ENCODE measurements at places on chromosomes 12 and 14.

DNA sequence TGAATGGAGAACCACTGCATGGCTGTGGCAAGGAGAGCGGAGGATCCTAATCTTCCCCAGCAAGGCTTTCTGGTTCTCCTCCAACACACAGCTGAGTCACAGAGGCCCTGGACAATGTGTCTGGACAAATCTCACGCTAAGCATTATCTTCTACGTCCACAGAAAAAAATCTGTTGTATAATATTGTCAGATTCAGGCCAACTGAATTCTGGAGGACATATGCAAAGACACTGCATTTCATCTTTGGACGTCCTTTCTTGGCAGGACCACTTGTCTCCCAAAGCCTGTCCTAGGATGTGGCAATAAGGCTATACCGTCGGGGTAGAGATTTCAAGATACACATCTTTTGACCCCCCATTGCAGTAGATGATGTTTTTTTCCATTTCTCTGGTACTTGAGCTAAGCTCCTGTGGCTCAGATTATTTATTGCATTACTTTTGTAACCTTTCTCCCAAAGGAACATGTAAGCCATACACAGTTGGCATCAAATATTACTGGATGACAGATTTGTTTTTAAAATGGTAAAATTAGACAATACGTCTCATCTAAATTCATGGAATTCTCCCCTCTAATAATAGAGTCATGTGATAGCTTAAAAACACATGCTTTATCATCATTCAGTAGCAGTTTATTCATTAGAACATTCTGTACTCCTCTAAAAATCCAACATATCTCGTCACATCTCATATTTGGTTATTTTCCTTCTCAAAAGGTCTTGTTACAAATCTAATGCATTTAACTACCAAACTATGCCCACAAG lies 19.4 kb downstream of the LMO3 start:
- peak; percentile 93 for DNase-seq

GRCh38 chr14:75558440-75558839 lies 20.0 kb upstream of the FLVCR2 start:
- DNase-seq, result no peak

GRCh38 chr12:124032265-124032886 lies 59.4 kb downstream of the ZNF664 start:
- peak; percentile 79 for DNase-seq

- DNase-seq, result no peak
Observed at GRCh38 chr14:92412912-92413311, 89.9 kb downstream of the SLC24A4 start.

GRCh38 chr14:42428996-42429395 lies 822.3 kb downstream of the LRFN5 start:
- DNase-seq, result no peak

GRCh38 chr14:91371011-91371989 lies 46.3 kb downstream of the CCDC88C start:
- DNase-seq, result no peak

DNA sequence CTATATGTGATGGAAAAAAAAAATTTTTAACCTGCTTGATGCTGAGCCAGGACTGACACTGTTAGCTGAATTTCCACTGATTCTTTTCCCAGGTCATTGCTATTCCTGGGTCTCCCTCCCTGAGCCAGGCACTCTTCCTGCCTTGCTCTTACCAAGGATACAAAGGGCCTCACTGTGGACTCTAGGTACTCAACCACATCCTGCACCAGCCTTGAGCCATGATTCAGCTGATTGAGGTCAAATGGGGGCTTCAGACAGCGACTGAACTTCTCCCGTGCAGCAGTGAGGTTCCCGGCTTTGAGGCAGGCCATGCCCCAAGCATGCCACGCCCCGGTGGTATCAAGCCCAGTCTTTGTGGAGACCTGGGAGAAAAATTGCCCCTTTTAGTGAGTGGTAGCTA lies 54.3 kb downstream of the ZFYVE26 start:
- DNase-seq, result no peak

GRCh38 chr14:81386290-81386745 lies 13.8 kb downstream of the STON2 start:
- no peak for DNase-seq

GRCh38 chr14:51185754-51186153 lies 54.3 kb upstream of the TMX1 start:
- no peak for DNase-seq

DNA sequence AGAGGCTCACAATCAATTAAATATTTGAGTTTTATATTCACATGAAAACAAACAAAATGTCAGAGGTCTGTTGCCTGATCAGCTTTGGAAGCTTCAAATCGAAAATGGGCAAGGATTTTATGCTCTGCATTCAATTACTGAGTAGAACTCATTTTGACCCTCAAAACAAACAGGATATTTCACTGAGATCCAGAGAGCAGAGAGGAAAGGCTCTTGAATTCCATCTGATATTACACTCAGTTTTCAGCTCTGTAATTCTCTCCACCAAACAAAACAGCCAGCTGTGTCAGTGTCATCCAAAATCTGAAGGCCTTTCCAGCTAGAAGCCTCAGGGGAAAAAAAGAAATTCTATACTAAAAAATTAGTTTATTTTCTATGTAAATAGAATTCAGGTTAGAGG lies 128.6 kb upstream of the FLRT2 start:
- DNase-seq, result no peak

- DNase-seq, result peak; percentile 43
Observed at GRCh38 chr12:80567401-80567800, 123.4 kb downstream of the PTPRQ start.

DNA sequence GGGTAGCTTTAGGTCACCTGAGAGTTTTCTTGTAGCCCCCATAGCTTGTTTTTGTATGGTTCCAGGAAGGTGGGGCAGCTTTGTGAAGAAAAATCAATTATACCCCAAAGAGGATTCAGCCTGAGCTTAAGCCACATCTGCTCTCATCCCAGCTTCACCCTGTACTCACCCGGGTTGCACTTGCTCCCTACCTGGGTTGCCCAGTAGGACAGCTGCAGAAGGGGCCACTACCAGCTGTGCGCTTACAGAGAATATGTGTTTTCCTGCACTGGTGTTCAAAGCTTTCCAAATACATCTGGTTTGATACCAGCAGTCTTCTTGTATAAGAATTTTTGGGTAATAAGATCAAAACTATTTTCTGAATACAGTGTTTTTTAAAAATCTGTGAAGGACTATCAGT lies 3.0 kb upstream of the SLC38A1 start:
- DNase-seq, result no peak

- DNase-seq, result no peak
Observed at GRCh38 chr12:130391186-130391585, 53.5 kb downstream of the PIWIL1 start.

DNA sequence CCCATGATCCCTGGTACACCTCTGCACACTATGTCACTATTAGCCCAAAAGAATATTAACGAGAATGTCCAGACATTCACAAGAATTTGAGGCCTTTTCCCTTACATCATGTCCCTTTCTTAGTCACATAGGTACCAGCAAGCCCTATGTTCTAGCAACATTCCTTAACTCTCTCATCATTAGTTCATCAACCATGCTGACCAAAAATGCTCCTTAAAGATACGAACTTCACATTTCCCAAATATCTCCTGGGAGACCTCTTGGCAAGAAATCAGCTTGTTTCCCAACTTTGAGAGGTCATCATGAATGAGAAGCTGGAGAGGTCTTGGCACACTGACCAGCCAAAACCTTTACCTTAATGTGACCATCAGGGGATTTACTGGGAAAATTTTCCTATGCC lies 4.6 kb downstream of the SALL2 start:
- peak; percentile 77 for DNase-seq

DNA sequence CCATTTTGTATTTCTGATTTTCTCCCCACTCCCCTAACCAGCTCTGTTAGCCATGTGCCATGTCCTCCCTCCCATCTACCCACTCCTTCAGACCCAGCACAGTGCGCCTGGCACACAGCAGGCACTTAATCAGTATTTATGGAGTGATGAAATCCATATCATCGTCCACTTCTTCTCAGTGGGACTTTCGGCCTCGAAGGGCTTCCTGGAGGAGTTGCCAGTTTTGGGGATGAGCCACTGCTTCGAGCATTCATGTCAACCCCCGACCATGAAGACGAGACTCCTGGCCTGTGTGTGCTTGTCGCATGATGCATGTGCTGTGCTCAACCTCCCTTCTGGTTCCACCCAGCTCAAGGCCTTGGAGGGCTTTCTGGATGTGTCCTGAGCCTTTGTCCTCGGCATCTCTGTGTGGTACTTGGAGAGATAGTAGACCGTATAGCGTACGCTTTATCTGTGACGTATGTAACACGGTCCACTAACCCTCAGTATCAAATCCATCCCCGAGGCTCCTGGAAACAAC lies 119.5 kb upstream of the RTL1 start:
- no peak for DNase-seq

GRCh38 chr12:7339675-7340074 lies 35.8 kb downstream of the ACSM4 start:
- DNase-seq, result no peak
